ENCODE measurements at places on chromosomes 13 and 19. TPM values are rescaled to one million over a fixed set of nuclear protein-coding genes. Genes with fewer than 3 reads are reported as not detected.

The ZNF563 gene
- total RNA-seq: 1.1 TPM

The SNRPD2 gene
- total RNA-seq: 339 TPM

The LIM2 gene
- total RNA-seq: not detected

The LRRC63 gene
- 0.60 TPM for total RNA-seq

The DIAPH3 gene
- not detected for total RNA-seq

The CYP4F8 gene
- total RNA-seq: not detected
